ENCODE measurements at places on chromosomes 11 and 22. TPM values are rescaled to one million over a fixed set of nuclear protein-coding genes. Genes with fewer than 3 reads are reported as not detected.

The LRRN4CL gene
- total RNA-seq, result 195 TPM

The TMEM45B gene
- not detected for total RNA-seq

The GRK2 gene
- 101 TPM for total RNA-seq

The RFPL2 gene
- not detected for total RNA-seq

The LYVE1 gene
- total RNA-seq, result not detected

The HMOX1 gene
- total RNA-seq, result 60.0 TPM

The OR8G1 gene
- not detected for total RNA-seq

The PRG3 gene
- not detected for total RNA-seq

The CCDC116 gene
- total RNA-seq, result 0.13 TPM

The PANX3 gene
- total RNA-seq, result not detected

The EIF1AD gene
- 41.3 TPM for total RNA-seq

The OR52A1 gene
- not detected for total RNA-seq

The KDM4E gene
- not detected for total RNA-seq

The CEP126 gene
- 1.3 TPM for total RNA-seq

The MFNG gene
- total RNA-seq, result 0.68 TPM

The SLC22A25 gene
- total RNA-seq, result not detected

The FXYD2 gene
- not detected for total RNA-seq

The PRAME gene
- not detected for total RNA-seq

The SLC17A6 gene
- total RNA-seq, result not detected

The HYLS1 gene
- total RNA-seq, result 6.3 TPM

GRCh38 chr11:123122341-123122740 lies 60.4 kb upstream of the HSPA8 start:
- peak; percentile 52 for DNase-seq

- no peak for DNase-seq
These were observed 105.8 kb downstream of the KCNQ1 start for GRCh38 chr11:2550606-2550970.

DNA sequence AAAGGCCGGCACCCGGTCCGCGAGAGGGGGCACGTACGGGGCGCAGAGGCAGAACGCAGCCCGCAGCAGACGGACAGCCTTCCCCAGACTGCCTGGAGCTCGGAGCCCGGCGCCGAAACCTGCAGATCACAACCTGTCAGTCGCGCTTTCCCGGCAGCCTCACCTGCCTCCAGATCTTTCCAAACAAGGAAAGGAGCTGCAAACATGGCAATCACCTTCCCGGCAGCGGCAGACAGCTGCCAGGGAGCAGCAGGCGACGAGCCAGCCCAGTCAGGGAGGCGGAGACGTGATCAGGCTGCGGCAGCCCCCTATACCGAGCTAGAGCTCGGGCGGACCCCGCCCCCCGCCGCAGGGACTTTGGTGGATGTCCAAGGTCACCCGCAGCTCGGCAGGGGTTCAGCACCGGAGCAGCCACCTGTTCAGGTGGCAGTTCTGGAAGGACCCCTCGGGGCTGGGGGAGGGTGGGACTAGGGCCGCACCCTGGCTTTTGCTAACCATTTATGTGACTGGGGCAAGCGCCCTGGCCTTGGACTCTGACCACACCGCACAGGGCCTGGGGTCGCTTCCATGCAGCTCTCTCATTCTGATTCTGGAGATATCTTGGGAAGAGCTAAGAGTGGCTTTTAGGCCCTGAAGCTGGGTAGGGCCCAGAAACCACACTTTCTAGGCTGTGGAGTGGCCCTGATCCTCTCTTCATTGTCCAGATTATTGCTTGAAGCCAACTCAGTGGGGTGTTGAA lies 143.8 kb downstream of the NECTIN1 start:
- no peak for DNase-seq

GRCh38 chr11:124717786-124718651 lies 21.7 kb upstream of the NRGN start:
- DNase-seq, result peak; percentile 75

GRCh38 chr22:23533328-23533762 lies 46.7 kb downstream of the IGLL1 start:
- peak; percentile 12 for DNase-seq

- no peak for DNase-seq
These were observed 8.0 kb downstream of the AHNAK start for GRCh38 chr11:62538470-62539237.

- DNase-seq, result peak; percentile 42
These were observed 15.6 kb upstream of the CYP2R1 start for GRCh38 chr11:14907411-14908213.

GRCh38 chr11:86193297-86194095 lies 51.1 kb upstream of the EED start:
- DNase-seq, result peak; percentile 90

DNA sequence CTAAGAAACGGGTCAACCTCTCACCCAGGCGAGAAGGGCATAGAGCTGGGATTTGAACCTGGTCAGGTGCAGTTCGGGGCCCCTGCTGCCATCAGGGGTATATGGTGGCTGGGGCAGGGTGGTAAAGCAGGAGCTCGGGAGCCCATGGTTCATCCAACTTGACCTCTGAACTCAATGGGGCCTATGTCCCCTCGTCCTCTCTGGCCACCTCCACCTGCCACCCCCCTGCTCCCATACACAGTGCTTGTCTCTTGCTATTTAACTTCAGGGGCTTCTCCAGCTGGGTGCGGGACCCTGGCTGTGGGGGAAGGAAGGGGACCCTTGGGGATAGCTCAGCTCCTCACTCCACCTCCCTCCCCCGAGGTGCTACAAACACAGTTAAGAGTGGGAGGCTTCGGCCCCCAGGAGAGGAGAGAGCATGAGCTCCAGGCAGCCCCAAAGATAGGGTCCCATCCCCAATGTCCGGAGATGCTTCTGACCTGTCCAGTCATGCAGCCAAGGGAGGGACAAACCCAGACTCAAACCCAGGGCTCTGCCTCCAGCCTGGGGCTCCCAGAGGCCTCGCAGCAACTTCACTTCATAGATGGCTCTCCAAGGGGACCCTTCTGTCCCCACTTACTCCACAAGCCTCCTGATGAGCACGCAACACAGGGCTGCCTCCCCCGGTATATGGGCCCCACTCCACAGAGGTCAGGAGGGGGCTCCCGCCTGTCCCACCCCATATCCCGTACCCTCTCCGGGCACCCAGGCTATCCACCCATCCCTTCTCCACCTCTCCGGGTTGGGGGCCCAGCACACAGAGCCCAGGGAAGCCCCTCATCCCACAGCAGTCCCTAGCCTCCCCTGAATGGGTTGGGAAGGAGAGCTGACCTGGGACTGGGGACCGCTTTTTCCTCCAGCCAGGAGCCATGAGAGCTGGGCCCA lies 712 bp downstream of the IL2RB start:
- no peak for DNase-seq

GRCh38 chr11:117685566-117685965 lies 111.5 kb downstream of the DSCAML1 start:
- DNase-seq, result no peak

DNA sequence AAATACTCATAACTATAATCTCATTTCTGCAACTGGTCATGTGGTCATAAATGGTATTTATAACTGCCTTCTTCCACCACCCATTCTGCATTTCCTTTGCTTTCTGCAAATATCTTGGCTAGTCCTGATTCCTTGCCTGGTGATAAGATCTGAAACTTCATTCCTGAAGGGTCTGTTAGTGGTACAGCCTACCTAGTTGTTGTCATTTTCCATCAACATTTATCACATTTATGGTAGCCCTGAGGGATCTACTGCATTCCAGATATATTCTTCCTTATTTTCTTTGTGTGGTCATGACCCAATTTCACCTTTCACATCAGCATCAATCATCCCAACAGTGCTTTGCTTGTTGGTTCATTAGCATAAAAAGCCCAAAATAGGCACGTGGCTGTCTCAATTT lies 50.1 kb downstream of the DDX6 start:
- no peak for DNase-seq

DNA sequence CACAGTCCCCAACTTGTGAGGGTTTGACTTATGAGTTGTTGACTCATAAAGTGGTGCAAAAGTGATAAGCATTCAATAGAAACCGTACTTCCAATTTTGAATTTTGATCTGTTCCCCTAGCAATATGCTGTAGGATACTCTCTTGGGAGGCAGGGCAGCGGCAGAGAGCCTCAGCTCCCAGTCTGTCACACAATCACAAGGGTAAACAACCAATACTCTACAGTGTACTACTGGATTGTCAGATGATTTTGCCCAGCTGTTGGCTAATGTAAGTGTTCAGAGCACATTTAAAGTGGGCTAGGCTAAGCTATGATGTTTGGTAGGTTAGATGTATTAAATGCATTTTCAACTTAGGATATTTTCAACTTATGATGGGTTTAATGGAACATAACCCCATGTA lies 13.7 kb upstream of the NXPE2 start:
- no peak for DNase-seq

GRCh38 chr22:22895776-22896445 lies 8.3 kb downstream of the IGLL5 start:
- no peak for DNase-seq

- no peak for DNase-seq
These were observed 59.2 kb downstream of the BTG4 start for GRCh38 chr11:111452817-111453552.

- DNase-seq, result no peak
These were observed 28.3 kb upstream of the WNT11 start for GRCh38 chr11:76234416-76235232.

GRCh38 chr11:60876168-60876485 lies 8.8 kb downstream of the ZP1 start:
- no peak for DNase-seq

DNA sequence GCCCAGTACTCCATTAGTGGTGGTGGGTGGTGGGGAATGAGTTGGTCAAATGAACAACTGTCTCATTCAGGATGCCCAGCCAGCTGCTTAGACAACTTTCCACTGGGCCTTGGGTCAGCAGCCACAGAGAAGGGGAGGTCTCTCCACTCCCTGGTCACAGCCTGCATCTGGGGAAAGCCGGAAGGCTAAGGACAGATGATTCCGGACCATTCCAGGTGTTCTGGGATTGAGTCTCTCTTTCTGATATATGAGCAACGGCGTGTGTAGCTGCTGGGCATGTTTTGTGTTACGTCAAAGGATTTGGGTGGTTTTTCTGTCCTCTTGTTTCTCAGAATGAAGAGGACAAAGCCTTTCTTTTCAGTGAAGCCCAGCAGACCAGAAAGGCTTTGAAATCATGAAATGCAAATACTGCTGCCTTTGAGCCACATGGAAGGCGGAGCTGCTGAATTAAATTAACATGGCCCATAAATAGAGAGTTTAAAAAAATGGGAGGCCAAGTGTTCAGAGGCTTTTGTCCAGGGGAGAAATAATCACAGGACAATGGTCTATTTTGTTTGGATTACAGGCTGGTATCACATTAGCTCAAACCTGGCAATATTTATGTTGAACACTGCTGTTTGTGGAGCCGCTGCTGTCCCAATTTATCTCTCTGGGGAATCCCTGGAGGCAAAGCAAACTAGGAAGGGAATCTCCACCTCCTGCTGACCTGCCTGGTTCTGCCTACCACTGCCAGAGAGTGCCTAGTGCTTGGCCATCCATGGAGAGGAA lies 234.4 kb upstream of the E2F8 start:
- peak; percentile 47 for DNase-seq

DNA sequence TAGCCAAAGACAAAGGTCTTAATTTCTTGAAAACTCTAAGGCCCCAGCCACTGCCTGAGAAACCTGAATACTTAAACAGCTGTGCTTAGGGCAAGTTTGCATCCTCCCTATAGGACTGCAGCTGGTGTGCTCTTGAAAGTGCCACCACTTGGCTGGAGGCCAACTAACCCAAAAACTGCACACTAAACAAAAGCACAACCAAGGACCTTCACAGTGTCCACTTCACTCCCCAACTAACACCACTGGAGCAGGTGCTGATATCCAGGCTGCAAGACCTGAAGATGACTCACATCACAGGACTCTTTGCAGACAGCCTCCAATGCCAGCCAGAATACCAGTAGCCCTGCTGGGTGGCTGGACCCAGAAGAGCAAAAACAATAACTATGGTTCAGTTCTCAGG lies 357.7 kb upstream of the ARHGAP42 start:
- no peak for DNase-seq

GRCh38 chr22:17767233-17768065 lies 6.8 kb downstream of the BID start:
- DNase-seq, result no peak

DNA sequence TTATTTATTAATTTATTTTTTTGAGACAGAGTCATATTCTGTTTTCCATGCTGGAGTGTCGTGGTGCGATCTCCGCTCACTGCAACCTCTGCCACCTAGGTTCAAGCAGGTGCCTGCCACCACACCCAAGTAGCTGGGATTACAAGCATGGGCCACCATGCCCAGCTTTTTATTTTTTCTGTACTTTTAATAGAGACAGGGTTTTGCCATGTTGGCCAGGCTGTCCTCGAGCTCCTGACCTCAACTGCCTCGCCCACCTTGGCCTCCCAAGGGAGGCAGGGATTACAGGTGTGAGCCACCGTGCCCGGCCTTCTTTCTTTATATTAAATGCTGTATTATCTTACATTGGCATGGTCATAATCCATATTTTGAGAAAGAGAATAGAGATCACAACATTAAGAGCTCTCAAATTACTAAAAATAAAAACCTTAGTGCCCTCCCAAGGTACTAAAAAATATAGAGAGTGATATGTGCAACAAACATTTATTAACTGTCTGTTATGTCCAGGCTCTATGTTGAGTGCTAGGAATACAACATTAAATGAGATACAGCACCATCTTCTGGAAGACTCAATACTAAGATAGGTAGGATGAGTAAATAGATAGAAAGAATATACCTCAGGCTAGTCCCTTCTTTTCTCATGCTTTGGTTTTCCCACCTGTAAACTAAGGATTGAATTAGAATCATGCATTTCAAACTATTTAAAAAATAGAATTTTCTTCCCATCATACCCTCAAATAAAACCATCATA lies 84.1 kb downstream of the BBOX1 start:
- peak; percentile 39 for DNase-seq

DNA sequence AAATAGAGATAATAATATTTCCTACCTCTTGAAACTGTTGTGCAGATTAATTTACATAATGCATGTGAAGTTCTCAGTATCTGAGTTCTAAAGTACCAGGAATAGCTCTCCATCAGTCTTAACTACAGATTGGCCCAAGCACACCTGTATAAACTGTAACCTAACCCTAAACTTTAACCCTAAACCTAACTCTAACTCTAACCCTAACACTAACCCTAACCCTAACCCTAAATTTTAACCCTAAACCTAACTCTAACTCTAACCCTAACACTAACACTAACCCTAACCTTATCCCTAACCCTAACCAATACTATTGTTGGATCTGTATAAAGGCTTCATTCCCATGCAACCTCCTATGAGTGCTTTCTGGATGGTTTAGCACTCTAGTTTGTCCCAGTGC lies 1445.9 kb upstream of the TENM4 start:
- no peak for DNase-seq

GRCh38 chr11:117457835-117458234 lies 130.2 kb downstream of the CEP164 start:
- no peak for DNase-seq

GRCh38 chr11:108670451-108670850 lies 5.6 kb downstream of the DDX10 start:
- DNase-seq, result peak; percentile 73

GRCh38 chr11:66749091-66749490 lies 20.1 kb upstream of the SPTBN2 start:
- no peak for DNase-seq

DNA sequence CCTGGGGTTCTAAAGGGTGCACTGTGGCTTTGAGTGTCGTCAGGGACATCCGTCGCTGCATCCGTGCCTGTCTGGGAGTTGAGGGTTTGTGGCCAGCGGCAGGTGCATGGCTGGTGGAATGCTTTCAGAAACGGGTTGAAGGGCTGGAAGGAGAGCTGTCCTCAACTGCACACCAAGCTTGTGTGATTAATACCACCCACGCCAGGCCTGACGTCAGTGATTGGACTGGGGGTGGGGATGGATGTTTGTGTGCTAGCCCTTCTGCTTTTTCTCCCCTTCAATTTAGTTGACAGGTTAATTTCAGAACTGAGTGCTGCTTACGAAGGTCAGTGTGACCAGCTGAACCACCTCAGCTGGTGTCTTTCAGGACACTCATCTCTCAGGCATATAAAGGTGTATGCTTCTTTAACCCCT lies 3.2 kb upstream of the GAB2 start:
- peak; percentile 98 for DNase-seq
